ENCODE measurements at places on chromosomes 4 and X.

GRCh38 chr4:10697086-10697485 is 12.5 kb upstream of the CLNK start:
- no peak for DNase-seq

DNA sequence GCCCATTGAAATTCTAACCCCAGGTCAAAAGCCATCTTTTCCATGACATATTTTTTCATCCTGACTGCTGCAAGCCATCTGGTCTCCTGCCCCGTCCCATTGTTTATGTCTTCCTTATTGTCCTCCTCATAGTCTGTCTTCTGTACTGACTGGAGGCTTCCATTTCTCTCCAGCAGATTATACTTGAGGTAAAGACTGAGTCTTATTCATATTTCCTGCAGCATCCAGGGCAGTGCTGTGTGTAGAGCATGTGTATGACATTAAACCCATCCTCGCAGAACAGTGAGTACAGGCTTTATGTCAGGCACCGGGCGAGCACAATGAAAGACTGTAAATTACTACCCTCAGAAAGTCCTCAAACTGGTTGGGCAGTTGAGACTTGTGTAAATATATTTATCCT is 275.1 kb downstream of the C4orf33 start:
- DNase-seq = no peak

DNA sequence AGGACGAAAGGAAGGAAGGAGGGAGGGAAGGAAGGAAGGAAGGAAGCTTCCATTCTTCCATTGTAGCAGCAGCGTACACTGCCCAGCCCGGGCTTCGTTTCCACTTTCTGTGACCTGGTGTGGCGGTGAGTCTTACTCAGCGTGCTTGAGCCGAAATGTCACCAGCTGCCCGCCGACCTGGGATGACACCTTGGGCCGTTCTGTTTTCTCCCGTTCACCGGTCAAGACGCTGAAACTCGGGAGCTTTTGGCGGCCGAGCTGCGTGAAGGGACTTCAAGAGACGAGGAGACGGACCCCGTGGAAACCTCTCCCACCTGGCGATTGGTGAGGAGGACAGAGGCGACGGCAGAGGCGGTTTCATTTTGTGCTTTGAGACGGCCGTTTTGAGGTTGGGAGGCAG is 47.1 kb upstream of the PPP2R3B start:
- no peak for DNase-seq

DNA sequence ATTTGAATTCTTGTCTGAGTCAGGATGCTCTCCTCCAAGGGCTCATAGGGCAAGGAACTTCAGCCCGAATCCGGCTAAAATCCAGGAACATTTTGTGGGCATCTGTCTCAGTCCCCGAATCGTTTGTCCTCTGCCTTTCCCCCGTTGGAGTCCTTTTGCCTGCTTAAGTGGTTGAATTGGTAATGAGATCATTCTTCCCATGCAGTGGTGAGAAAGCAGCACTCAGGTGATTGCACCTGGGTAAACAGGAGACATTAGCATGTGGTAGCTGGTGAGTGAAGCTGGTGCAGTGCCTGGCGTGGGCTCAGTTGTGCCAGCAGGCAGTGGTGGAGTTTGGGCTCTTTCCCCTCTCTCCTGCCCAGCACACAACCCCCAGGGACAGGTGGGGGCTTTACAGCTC is 61.9 kb upstream of the MTM1 start:
- no peak for DNase-seq

GRCh38 chr4:108355902-108356535 is 187.3 kb upstream of the LEF1 start:
- DNase-seq = no peak

DNA sequence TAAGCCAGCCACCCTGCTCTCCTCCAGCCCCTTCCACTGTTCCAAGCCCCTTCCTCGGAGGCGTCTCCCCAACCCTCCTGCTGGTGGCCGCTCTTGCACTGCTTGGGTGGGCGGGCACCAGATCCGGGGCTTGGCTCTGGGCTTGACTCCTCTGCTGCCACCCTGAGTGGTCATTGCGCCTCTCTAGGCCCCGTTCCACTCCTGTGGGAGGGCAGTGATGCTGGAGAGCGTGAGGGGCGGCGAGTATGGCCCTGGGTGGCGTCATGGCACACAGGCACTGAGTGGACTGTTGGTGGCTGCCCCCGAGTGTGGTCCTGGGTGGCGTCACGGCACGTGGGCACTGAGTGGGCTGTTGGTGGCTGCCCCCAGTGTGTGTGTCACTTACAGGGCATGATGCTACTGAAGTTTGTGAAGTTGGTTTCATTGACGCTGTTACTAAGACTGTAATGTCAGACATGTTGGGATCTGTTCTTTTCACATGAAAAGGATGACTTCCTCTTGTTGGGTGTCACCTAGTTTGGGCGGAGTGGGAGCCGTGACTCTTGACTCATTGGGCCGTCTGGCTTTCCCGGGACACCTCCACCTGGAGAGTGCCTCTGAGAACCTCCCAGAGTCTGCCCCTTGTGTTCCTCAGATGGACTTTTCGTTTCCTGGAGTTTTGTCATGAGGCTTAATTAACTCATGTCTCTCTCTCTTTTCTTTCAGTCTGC is 55.9 kb upstream of the HGFAC start:
- DNase-seq = no peak

GRCh38 chrX:10101269-10101668 is 55.5 kb upstream of the CLCN4 start:
- DNase-seq = no peak

DNA sequence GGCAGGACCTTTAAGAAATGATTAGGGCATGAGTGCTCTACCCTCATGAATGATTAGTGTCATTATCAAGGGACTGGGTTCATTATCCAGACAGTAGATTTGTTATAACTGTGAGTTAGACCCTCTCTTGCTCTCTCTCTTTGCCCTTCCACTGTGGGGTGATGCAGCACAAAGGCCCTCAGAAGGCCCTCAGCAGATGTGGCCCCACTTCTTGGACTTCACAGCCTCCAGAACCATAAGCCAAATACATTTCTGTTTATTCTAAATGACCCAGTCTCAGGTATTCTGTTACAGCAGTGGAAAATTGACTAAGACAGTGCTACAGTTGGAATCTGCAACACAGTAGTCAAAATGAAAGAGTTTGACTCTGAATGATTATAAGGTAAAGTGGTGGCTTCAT is 17.2 kb upstream of the PDLIM5 start:
- no peak for DNase-seq

DNA sequence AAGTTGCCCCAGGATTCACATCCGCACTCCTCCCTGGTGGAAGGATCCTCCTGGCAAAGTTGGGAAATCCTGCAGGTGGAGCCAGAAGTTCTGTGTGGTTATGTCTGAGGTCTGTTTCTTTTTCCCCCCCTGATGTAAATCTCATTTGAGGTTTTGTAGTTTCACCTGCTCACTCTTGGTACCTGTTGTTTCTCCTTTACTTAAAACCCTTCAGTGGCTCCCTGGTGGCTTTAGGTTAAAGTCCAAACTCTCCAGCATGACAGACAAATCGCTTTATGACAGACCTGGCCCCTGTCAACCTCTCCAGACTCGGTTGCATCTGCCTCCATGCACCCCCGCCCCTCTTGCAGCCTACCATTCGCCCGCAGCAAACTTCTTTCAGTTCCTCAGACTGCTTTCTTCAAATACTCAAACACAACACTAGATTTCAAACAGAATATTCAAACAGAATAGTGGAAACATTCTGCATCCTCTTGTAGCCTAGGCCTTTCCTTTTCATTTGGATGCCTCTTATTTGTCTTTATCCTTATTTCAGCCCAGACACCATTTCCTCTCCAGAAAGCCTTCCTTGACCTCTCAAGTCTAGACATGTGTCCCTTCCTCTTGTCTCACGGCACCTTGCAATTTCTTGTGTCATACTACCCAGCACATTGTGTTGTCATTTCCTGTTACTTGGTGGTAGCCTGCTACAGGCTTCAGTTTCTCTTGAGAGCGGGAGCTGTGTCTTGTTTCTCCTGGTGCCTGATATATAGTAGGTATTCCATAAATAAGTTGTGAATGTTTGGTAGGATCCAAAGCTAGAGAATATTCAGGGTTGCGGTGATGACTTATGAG is 24.8 kb downstream of the IL13RA1 start:
- DNase-seq = no peak

DNA sequence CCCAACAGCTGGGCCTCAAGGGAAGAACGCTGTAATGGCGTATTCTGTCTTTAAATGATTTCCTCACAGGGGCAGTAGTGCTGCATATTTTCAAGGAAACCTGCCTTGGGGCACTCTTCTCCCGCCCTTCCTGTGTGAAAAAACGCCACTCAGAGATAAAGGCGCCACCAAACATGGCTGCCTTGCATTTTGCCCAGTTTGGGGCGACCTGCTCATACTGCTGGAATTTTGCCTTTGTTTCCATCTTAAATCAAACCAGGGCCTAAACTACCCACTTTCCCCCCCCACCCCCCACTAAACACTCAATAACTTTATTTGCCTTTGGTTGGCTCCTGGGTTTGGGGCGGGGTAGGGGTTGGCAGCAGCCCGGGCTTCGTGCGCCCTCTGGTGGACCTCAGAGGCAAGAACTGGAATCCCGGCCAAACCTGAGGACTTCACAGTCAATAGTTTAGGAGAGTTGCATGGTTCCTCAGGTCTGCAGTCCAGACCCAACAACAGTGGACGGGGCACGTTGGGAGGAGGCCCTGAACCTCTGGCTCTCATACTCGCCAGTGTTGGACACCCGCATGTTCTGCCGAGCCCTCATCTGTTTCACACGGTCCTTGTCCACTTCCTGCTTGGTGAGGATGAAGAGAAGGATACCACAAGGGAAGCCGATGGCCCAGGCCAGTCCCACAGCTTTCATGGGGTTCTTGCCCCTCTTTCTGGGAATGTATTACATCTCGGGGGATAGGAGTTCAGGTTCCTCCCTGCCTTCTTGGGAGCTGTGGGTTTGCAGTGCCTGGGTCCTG is 220.1 kb upstream of the STK26 start:
- DNase-seq = no peak

- no peak for DNase-seq
Measured at GRCh38 chr4:84177831-84178542, 321.1 kb downstream of the NKX6-1 start.

GRCh38 chr4:186946682-186947294 is 223.1 kb upstream of the FAT1 start:
- no peak for DNase-seq

GRCh38 chr4:165506849-165507248 is 128.0 kb downstream of the CPE start:
- no peak for DNase-seq

Measured in central memory CD8-positive, alpha-beta T cell (primary cell).